ENCODE measurements at places on chromosomes 3 and 15.

- no peak for DNase-seq
Measured at GRCh38 chr3:54104084-54104483, 18.3 kb upstream of the CACNA2D3 start.

DNA sequence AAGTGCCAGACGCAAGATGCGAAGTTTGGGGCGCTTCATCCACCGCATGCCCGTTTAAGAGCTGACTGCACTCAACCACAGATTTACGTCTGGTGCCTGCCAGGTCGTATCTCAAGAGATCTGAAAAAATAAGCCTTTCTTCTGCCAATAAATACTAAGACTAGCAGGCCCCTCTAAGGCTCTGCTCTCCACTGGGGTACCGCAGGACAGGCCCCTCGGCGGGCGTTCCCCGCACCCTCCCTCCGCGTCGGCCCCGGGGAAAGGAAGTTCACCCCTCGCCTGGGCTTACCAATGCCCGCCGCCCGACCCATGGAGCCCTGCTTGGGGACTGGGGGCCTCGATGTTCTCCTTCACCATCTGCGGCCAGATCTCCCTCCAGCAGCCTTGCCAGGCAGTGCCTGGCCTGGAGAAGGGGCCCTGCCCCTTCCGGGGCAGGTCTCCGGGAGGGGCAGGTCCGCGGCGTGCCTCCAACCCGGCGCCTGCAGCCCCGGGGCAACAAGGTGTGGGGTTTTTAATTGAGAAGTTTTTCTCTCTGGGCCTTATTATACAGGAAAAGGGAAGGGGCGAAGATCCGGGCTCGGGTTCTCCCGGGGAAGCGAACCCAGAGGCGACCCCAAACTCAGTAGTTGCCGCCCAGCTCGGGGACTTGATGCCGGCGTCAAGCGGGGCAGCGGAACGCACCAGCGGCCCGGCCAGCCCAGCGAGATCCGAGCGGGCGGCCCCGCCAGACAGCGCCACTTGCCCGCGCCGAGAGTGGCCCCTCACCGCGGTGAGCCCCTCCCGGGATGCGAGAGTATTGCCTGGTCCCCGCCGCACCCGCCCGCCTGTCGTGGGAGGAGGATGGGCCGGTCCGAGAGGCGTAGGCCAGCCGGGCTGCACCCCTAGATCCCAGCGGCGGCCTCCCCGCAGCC lies 735 bp downstream of the GOLGA8B start:
- peak; percentile 13 for DNase-seq

DNA sequence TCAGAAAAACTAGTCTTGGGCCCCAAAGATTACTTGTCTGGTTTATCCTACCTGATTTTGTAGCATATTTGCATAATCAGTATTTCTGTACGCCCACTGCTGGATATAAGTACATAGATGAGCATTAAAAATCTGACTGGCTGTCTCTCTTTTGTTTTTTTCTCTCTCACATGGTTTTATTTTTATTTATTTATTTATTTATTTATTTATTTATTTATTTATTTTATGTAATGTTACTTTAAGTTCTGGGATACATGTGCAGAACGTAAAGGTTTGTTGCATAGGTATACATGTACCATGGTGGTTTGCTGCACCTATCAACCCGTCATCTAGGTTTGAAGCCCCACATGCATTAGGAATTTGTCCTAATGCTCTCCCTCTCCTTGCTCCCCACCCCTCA lies 31.9 kb downstream of the C2CD4B start:
- DNase-seq, result no peak

DNA sequence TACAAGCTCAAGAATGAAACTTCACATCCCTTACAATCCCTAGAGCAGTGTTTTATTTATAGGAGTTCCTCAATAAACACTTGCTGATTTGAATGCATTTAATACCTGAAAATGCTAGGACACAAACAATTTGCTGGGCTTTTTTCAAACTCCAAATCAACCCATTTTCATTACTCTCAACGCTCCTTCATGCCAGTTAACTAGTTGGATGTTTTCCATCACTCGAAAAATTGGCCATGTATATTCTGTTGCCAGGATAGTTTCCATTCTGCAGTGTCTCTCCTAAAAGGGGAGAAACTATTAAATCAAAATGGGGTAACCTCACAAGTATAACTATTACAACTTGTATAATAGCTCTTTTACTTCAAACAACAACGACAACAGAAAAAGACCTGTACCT lies 1.2 kb downstream of the GBE1 start:
- no peak for DNase-seq

DNA sequence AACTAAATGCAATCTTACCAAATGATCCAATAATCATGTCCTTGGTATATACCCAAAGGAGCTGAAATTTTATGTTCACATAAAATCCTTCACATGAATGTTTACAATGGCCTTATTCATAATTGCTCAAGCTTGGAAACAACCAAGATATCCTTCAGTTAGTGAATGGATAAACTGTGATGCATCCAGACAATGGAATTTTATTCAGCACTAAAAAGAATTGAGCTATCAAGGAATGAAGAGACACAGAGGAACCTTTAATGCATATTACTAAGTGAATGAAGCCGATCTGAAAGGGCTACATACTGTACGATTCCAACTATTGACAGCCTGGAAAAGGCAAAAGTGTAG lies 168.4 kb downstream of the PDE8A start:
- DNase-seq, result no peak

- DNase-seq, result no peak
Measured at GRCh38 chr3:15440891-15441290, 13.5 kb downstream of the EAF1 start.

- no peak for DNase-seq
Measured at GRCh38 chr3:133167340-133168024, 129.3 kb downstream of the TMEM108 start.

GRCh38 chr15:100856867-100857266 lies 22.8 kb upstream of the ALDH1A3 start:
- no peak for DNase-seq

GRCh38 chr15:56045068-56045748 lies 51.8 kb upstream of the NEDD4 start:
- DNase-seq, result no peak

DNA sequence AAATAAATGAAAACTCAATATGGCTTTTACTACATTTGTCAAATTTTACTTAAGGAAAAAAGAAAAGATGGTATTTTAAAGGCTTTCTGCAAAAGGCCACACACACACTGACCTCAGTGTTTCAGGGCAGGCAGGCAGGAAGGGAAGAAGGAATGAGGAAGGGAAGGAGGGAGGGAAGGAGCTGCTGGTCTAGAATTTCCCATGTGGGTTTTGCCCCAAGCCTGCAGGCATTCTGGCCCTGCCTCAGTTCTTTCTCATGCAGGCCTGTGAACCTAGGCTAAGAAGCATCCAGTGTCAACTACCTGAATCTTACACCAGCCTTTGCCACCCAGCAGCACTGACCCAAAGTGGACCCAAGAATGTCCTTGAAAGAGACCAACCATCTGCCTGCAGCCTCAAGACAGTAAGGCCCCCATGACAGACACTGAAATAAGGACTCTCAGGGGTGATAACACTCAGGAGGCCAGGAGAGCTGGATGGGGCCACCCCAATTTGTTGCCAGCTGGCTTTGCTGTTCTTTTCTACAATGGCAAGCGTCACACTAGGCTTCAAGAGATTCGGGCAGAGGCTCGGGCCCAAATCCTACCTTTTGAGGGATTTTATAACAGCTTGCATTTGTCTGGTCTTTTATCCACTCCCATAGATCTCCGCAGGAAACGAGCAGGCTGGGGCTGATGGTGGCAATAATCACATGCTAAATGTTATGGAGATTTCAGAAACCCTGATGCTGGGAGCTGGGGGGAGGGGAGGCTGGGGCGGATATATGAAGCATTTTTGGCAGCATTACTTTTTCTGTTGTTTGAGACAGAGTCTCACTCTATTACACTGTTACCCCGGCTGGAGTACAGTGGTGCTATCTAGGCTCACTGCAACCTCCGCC lies 51.4 kb downstream of the XXYLT1 start:
- DNase-seq, result no peak

DNA sequence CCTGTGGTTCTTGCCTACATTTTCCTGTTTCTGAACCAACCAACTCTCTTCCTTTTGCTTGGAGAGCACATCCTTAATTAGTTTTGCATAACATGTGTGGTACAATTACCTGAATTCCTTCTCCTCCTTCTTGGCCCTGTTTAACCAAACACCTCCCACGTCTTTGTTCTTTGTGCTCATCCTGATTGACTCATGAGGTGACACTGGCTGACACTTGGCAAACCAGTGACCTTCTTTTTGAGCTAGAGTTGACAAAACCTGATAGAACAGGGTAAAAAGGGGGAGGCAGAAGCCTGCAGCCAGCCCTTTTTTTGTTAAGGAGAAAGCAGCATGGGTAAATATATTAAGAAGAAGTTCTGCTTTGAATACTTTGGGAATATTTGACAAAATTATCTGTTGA lies 99.2 kb upstream of the SAMMSON start:
- DNase-seq, result no peak

- no peak for DNase-seq
Measured at GRCh38 chr15:31523027-31523654, 196.5 kb downstream of the KLF13 start.

GRCh38 chr15:68028137-68028887 lies 25.8 kb upstream of the PIAS1 start:
- no peak for DNase-seq

DNA sequence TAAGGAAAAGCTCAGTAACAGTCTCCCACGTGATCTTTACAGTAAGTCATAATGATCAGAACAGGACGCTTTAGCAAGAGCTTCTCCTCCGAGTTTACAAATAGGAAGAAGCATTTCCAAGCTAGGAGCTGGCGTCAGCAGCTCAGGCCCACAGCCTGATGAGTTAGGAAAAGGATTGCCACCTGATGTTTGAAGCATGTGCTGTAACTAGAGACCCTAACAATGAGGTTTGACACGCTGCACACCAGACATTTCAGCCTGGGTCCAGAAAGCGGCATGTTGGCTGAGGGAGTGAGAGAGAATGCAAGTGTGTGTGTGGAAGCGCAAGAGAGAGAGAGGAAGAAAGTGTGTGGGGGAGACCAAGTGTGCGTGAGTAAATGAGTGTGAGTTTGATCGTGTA lies 47.3 kb downstream of the TLE3 start:
- no peak for DNase-seq

GRCh38 chr15:86392874-86393273 lies 313.2 kb downstream of the AGBL1 start:
- DNase-seq, result no peak

GRCh38 chr3:45075821-45076625 lies 49.9 kb downstream of the CLEC3B start:
- DNase-seq, result no peak

GRCh38 chr3:52986938-52987337 lies 58.9 kb downstream of the SFMBT1 start:
- DNase-seq, result no peak

DNA sequence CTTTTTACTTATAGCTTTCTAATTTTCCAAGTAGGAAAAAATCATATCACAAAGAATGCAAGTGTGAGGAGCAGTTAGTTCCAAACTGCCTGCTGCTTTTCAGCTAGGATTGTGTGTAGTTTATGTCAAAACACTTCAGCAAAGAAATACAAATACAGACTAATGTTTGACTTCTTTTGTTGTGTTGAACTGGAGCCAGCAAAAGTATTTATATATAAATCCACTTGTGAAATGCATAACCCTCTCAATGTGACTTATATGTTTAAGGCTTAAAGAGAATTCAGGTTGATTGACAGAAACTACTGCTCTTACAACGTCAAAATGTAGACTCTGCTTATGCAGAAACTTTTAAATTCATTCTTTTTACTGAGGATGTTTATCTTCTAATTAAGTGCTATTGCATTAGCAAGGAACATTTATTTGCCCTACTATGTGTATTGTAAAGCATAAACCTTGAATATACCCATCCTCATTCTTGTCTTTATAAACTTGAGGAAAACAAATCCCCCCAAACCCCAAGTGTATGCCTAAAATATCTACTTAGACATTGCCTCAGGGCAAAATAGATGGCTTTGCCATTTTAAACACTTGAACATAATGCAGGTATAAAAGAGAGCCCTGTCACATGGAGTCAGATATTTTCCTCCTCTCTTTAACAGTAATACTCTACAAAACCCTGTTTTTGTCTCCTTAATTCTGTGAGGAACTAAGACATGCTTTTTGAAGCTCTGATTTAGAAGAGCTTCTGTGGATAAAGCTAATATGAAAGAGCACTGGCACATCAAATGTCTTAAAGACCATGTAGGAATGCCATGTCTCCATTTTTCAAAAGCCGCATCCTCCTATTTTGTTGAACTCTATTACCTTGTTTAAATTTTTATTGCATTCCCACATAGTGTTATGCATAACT lies 302.8 kb upstream of the TBC1D5 start:
- DNase-seq, result no peak

DNA sequence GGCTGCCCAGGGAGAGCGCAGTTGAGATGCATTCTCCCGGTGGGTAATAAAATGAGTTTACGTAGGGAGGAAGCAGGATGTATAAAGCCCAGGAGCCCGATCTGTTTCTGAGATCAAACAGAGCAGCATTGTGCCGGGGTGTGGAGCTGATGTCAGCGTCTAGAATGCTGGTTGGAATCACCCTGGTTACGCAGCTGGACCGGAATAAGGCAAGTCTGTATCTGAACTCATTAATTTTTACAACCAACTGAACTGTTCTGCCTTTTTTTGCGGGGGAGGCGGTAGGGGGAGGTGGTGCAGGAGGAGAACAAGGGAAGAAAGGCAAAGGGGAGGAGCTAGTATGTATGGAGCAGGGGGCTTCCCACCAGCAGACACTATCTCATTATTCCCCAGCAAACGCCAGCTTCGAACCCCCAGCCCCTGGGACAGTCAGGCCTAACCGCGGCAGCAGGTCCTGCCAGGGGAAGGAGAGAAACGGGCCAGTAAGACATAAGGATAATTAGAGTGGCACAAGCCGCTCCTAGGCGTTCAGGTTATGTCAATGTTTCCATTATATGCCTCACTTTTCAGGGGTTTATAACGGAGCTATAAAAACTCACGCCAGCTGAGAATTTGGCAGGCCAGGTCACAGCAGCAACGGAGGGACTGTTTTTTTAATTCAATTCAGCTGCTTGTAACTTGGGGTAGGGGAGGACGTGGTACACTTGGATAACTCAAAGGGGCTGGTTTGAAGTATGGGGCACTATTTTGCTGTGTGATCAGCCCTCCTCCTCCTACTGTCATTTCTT lies 175.3 kb upstream of the HES1 start:
- no peak for DNase-seq

GRCh38 chr3:79490165-79491028 lies 277.4 kb downstream of the ROBO1 start:
- DNase-seq, result no peak

- no peak for DNase-seq
Measured at GRCh38 chr3:152184971-152185686, 83.6 kb upstream of the MBNL1 start.

- no peak for DNase-seq
Measured at GRCh38 chr15:71091601-71092000, 23.7 kb upstream of the THSD4 start.

- no peak for DNase-seq
Measured at GRCh38 chr3:145739926-145740325, 421.1 kb downstream of the PLOD2 start.

DNA sequence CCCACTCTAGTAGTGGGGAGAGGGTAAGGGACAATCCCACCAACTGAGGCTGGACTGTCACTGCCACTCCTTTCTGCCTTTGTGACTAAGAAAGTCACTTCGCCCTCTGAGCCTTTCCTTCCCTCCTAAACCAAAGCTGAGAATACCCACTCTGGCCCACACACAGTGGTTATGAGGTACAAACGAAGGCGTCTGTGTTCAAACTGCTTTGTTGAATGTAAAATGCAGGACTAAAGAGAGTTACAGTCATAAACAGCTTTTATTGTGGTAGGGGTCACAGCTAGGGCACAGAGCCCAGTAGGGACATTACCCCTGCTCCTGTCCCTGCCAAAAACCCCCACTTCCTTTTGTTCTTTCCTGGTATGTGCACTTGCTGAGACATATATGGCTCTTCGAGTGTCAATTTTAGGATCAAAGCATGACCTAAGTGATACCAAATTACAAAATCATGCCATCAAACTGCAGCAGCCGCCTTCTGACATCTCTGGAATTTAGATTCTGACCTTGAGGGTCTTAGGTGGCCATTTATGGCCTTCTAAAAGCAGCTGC lies 45.1 kb downstream of the CTDSPL start:
- no peak for DNase-seq
